ENCODE measurements at places on chromosomes 12 and 14.

GRCh38 chr14:68391311-68392014 lies 401.4 kb downstream of the ZFP36L1 start:
- no peak for DNase-seq

DNA sequence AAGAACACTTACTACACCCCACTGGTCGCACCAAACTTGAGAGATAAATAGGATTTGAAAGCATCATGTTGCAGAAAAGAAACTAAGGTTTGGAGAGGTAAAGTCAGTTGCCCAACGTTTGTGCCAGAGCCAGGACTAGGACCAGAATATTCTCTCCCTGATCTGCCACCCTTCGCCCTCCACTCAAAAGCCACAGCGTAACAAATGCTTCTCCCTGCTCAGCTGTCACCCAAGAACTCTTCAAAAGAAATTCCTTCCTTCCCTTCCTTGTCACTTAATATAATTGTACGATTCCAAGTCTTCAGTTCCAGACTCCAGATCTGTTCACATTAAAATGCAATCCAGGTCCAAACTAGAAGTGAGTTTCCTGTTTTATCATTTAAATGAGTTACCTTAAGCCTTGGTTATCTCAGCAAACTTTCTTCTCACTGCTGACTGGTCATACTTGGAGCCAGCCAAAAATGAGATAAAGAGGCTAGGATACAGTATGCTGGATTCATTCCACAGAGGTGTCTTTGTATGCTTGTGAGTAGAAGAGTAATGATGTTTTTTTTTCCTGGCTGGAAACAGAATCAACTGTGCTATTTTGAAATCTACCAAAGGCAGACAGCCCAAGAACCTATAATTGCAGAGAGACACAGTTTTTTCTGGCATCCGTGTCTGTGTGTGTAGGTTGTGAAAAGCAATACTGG lies 12.8 kb upstream of the PPFIBP1 start:
- no peak for DNase-seq

GRCh38 chr12:46887870-46888269 lies 62.1 kb upstream of the SLC38A4 start:
- no peak for DNase-seq

DNA sequence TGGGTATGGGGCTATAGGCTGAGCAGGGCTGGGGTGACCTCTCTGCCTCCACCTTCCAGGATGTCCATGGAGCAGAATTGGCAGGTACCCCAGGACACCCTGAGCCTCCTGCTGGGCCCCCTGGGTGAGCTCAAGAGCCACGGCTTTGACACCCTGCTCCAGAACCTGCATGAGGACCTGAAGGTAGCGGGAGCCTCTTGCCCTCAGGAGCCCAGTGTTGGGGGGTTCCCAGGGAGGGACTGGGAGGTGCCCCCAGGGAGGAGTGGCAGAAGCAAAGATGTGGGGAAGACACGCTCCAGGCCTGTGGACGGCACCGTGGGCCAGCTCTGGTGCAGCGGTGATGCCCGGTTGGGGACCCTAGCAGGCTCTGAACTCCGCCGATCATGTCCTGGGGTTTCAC lies 8.3 kb downstream of the TNFAIP2 start:
- DNase-seq = no peak

- no peak for DNase-seq
Observed at GRCh38 chr12:106297681-106298080, 4.9 kb upstream of the TCP11L2 start.

DNA sequence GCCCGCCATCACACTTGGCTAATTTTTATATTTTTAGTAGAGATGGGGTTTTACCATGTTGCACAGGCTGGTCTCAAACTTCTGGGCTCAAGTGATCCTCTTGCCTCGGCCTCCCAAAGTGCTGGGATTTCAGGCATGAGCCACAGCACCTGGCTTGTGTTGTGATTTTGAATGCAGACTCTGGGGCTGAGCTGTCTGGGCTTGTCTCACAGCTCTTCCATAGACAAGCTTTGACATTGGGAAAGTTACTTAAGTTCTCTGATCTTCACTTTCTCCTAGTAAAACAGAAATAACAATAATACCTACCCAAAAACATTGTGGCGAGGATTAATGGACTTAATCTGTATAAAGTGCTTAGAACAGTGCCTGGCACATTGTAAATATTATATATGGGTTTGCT lies 36.0 kb downstream of the TMBIM6 start:
- DNase-seq = no peak

DNA sequence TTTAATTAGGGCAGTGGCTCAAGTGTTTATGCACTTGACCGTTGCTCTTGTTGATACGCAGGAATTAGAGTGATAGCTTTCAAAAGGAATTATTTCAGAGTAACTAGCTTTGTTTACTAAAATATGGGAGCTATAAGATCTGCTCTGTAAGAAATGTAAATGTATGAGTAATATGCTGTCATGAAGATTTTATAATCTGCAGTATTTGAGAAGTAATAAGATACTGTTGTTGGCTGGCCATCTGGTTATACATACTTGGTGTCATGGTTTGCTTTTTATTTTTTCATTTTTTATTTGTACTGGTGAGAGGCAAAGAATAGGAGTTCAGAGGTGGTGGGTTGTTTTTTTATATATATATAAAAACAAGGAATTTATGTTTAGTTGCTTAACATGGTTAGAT lies 58.5 kb downstream of the PLXNC1 start:
- DNase-seq = no peak

DNA sequence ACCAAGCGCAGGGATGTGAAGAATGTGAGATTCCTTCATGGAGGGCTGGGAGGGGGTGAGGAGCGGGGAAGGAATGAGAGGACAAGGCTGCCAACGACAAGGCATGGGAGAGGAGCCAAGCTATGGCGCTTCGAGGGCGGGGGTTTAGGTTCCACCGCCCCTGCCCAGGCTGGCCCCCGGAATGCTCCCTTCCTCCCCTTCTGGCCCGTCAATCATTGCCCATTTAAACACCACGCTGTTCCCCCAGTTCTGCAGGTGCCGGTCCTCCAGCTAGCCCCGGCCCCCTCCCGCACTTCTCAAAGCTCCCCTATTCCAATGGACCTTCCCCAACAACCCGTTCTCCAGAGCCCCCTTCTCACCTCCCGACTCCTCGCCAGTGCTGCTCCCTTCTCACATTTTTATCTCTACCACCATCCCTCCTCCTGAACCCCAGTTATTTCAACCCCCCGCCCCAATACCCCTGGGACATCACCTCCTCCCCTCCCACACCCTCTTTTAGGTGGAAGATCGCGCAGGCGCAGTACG lies 428 bp downstream of the RNF41 start:
- no peak for DNase-seq

GRCh38 chr14:41761204-41761603 lies 154.5 kb downstream of the LRFN5 start:
- no peak for DNase-seq

DNA sequence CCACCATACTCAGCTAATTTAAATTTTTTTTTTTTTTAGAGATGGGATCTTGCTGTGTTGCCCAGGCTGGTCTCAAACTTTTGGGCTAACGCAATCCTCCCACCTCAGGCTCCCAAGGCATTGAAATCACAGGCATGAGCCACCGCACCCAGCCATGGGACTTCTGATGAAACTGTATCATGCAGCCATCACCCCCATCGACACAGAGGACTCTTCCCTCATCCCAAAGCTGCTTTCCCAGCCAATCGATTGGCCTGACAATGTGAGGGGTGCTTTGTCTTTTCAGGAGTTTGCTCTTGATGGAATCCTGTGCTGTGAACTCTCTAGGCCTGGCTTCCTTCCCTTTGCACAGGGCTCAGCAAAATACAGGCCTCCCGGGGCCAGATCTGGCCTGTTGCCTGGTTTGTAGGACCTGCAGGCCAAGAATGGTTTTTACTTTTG lies 59.6 kb upstream of the NCOR2 start:
- DNase-seq = no peak

- no peak for DNase-seq
Observed at GRCh38 chr14:30214461-30215090, 286.9 kb upstream of the PRKD1 start.

DNA sequence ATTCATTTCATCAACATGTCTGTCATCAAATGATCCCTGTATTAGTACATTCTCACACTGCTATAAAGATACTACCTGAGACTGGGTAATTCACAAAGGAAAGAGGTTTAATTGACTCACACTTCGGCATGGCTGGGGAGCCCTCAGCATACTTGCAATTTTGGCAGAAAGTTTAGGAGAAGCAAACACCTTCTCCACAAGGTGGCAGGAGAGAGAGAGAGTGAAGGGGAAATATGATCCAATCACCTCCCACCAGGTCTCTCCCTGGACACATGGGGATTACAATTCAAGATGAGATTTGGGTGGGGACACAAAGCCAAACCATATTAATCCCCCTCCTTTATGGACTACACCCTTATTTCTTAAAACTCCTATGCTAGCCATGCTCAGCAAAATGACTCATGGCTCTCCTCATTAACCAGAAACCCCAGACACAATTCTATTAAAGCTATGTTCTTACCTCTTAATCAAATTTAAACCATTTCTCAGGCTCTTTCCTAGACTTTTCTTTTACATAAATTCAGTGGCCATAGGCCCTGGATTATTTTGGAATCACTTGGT lies 932.3 kb downstream of the FLRT2 start:
- DNase-seq = no peak
